Stimulated activated CD4-positive, alpha-beta T cell treated with anti-CD3 and anti-CD28 coated beads, Interleukin-2, amount 100 ng/mL, for 48 hours (primary cell): ENCODE measurements at places on chromosomes 13 and 19.

GRCh38 chr19:7272856-7273578, 21.2 kb downstream of the INSR start:
- no peak for DNase-seq

GRCh38 chr13:110067355-110068175, 239.4 kb downstream of the COL4A1 start:
- no peak for DNase-seq

DNA sequence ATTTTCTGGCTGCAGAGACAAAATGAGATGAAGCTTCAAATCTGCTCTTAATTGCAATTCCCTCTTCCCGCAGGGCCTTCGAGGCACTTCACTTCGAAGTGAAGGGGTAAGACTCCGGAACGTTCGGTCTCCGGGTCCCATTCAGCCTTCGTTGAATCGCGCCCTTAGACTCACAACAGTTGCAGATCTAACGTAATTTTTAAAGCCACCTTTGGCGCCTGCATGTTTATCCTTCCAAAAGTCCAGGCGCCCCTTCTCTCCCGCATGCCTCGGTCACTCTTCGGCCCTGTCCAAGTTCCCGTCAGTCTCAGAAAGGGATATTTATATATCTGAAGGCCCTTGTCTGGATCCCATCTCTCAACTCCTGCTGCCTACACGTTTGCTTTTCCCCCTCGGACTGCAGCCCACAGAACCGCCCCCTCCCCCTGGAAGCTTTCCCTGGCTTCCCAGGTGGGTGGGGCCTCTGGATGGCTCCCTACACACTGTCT, 915 bp upstream of the KCTD12 start:
- DNase-seq, result no peak

GRCh38 chr13:108439556-108439955, 170.0 kb downstream of the TNFSF13B start:
- DNase-seq, result no peak

GRCh38 chr19:49848938-49849337, 2.0 kb upstream of the PTOV1 start:
- DNase-seq, result no peak

DNA sequence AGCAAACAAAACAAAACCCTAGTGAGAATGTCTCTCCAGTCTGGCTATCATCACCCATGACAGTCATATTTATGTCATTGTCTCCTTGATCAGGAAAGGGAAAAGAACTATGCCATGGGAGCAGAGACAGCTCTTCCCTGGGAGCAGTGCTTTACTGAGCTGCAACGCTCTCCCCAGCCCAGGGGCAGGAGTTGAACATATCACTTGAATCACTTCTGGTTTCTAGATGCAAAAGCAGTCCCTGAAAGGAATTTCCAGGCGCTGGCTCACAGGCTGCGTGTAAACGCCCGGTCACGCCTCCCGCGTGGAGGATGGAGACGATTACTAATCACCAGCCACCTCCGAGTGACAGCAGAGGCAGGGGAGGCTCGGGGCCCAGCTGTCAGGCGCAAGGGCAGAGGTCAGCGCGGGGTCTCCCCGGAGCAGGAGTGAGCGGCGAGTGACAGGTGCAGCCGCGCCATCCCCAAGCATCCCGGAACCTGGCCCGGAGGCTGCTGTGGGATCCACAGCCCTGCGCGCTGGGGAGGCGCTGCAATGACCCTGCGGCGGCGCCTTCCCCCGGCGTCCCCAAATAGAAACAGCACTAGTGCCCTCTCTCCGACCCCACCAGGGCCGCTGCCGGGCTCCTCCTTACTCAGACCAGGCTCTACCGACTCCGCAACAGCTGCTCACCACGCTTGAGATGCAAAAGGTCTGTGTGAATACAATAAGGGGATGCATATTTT, 23.5 kb upstream of the DCLK1 start:
- no peak for DNase-seq

- DNase-seq, result no peak
Observed at GRCh38 chr19:40739030-40739839, 11.0 kb downstream of the ACTMAP start.

DNA sequence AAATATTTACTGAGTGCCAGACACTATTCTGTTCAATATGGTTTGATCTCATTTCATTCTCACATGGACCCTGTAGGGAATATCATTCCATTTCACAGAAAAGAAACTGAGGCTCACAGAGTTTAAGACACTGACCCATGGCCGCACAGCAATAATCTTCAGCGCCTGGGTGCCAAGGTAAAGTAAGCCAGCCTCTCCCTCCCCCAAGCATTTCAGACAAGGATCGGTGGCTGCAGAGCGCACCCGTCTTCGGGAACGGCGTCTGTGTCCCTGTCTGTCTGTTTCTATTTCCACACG, 4.3 kb upstream of the PDE4A start:
- no peak for DNase-seq

- DNase-seq, result no peak
Observed at GRCh38 chr13:26022538-26023292, 29.1 kb downstream of the SHISA2 start.

- DNase-seq, result no peak
Observed at GRCh38 chr13:51552027-51552426, 32.2 kb upstream of the WDFY2 start.

GRCh38 chr13:53189162-53189561, 160.5 kb downstream of the OLFM4 start:
- no peak for DNase-seq

- no peak for DNase-seq
Observed at GRCh38 chr19:1511318-1512317, 1.2 kb downstream of the ADAMTSL5 start.

DNA sequence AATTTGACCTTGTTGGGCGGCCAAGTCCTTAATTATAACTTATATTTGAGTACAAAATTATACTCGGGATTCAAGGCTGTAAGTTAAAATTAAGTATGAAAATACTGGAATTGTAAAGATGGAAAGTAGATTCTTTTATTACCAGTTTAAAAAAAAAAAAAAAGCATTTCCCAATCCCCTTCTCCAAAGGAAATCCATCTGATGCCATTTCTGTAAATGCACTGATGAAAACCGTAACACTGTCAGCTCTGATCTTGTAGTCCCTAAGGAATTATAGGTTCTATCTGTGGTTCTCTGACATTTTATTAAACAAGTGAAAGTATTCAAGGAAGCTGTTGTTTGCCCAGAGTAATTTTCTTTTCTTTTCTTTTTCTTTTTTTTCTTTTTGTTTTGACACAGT, 41.6 kb upstream of the HNRNPA1L2 start:
- no peak for DNase-seq

DNA sequence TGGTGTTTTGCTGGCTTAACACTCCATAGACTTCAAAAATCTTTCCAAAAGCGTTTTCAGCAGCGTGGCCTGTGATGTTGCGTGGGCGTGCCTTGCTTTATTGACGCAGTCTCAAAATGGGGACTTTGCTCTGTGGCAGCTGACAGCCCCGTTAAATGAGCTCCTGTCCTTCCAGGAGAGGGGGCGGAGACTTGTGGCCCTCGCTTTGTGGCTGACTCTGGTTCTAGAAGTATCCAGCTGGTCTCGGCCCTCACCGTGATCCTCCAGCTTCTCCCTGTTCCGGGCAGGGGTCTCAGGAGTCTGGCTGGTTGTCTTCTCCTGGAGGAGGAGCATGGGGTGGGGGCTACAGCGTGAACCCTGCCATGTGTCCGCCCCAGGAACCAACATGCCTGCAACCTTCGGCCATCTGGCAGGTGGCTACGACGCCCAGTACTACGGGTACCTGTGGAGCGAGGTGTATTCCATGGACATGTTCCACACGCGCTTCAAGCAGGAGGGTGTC, 8.4 kb upstream of the ZNF554 start:
- DNase-seq, result no peak

- DNase-seq, result no peak
Observed at GRCh38 chr13:35979361-35979951, 151.7 kb downstream of the DCLK1 start.
